Hippocampal formation (tissue), 2 donors: ENCODE measurements at places on chromosomes 7 and 10.

DNA sequence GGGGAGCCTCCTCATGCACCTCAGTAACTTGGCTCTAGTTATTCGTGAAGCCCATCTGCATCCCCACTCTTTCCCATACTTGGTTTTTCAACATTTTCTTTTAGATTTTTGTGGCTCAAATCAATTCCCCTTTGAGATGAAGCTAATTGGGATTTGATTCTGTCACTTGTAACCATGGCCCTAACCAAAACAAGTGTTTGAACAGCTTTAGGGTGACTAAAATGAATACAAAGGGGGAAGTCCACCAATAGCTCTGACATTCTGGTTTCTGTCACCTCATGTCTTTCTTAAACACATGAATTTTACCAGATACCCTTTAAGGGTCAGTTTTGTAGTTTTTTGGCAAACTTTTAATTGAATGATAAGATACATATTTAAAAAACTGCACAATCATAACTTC lies 87.0 kb downstream of the PCGF5 start:
- DNase-seq = no peak

DNA sequence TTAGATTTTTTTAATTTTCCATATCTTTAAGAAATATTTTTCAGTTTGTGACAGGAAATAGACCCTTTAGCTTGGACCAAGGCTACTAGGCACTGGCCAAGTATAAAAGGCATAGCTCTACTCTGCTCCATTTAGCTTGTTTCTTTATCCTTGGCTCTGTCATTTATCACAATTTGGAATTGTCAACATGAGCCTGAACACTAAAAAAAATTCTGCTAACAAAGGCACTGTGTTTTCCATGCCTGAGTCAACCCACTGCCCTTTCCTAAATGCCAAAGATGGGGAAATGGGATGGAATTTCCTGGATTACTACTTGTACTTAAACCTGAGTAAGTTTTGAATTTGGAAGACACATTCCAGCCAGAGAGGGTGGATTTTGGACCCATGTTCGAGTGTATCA lies 128.4 kb downstream of the NSUN6 start:
- no peak for DNase-seq

DNA sequence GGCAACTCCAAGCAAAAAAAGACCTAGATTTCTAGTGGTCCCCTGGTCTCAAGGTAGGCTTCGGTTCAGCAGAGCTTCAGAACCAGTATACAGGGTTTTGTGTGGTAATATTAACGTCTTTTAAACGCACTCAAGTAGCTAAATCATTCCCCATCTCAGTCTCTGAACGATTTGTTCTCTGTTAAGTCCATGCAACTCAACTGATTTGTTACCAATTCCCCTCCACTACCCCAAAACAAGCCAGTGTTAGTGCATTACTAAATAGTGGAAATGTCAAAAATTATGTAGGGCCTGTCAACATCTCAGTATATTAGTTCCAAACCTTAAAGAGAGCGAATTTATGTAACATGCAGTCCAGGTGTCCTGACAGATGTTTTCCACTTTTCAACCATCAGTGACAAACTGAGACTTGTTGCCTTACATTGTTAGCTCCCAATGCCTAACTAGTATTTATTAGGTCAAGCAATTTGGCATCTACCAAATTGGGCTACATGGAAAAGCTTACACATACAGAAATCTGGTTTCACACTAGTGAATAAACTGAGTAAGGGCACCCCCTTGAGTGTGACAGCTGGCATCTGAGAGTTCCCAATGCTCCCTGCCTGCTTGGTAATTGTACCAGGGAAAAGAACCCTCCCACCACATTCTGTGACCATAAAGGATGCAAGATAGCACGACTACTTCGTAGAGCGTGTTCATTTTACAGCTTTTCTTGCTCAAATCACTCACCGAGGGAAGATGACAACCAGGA lies 12.2 kb downstream of the HNRNPA2B1 start:
- no peak for DNase-seq

- DNase-seq = no peak
These were observed 26.5 kb upstream of the CNTNAP2 start for GRCh38 chr7:146090023-146090645.

DNA sequence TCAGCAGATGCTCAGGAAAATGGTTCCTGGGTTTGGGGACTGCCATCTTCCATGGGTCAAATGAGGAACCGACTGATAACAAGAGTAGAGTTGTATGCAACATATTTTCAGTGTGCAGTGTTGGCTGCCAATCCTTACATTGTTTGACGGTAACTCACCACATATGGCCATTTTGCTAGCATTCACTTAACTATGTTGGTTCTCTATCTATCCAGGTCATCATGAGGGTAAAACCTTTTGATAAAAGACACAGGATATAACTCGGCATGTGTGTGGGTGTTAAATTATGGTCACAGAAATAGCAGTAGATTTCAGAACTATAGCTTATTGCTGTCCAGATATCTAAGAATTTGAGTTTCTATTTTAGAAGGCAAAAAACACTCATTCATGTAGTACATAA lies 140.7 kb upstream of the AOAH start:
- DNase-seq = no peak

GRCh38 chr7:111108000-111108399 lies 17.1 kb downstream of the LRRN3 start:
- no peak for DNase-seq

DNA sequence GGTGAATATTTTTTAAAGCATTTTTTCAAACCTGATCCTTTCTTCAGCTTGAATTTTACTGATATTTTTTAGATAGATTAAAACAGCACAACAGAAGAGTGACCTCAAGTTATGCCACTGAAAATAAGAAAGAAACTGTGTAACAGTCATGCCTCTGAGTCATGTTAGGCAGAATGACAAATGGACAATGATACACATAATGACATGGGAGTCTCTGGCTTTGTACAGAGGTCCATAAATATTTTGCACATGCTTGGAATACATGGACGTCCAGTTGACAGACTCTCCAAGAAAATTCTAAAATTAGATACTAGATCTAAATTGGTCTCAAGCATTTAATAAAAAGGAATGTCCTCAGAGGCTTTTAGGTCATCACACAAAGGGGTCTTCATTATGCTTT lies 21.9 kb upstream of the SEMA3A start:
- no peak for DNase-seq

DNA sequence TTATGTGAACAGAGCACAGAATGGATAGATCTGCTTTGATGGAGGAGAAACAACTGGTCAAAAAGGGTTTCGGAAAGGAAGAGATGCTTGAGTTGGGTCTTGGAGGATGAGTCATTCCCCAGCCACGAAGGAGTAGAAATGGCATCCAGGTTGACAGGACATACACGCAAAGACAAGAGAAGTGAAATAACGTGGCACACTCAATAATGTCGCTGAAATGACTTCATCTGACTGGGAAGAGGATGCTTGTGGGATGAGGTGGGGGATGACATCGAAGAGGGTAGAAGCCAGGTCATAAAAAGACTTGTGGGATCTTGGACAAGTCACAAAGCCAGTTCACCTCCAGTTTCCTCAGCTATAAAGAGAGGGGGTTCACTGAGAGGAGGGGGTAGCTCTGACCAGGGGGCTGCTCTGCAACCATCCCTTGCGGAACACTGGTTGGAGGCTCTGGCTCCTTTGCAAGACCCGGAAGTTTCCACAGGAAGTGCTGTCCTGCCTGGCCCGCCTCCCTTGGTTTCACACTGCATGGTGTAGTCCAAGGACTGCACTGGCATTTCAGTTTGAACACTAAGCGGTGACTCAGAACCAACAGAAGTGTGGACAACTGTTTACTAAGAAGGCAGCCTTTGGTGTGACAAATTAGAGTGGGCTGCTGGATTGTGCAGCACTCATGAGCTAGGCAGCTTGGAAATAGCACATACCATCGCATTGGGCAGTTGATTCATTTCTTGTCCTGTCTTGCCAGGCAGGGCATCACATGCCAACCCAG lies 189.9 kb upstream of the ADO start:
- DNase-seq = no peak

DNA sequence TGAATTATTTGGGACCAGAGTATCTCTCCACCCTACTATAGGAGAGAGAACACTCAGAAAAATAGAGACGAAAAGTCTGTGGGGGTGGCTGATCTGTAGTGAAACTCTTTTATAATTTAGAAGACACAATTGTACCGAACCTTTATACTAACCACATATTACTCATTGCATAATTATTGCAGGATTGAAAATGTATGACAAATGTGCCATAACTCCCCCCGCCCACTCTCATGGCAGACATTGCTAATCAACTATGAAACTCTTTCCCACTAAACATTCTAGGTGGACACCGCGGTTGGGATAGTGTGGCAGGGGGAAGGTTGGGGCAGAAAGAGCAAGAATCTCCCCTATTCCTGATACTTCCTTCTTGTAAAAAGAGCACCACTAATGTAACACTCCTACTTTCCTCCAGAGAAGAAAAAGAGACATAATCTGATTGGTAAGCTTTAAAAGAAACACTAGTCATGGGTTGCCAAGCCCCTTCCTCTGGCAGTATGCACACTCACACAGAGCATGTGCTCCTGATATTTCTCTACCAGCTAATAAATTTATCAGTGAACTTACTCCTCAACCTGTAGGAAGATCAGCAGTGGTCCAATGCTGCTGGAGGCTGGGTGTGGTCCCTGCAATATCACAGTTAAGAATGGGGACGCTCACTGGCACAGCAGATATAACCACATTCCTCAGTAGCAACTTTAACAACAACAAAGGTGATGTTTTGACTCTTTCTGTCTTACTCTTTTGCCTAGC lies 18.7 kb upstream of the ARID5B start:
- DNase-seq = no peak
